Stimulated activated CD4-positive, alpha-beta T cell treated with anti-CD3 and anti-CD28 coated beads, Interleukin-4, amount 100 ng/mL, for 24 hours (primary cell): ENCODE measurements at places on chromosomes 7 and 10.
A peak's percentile ranks its signal among the peaks of the same experiment; 100 is the strongest.

DNA sequence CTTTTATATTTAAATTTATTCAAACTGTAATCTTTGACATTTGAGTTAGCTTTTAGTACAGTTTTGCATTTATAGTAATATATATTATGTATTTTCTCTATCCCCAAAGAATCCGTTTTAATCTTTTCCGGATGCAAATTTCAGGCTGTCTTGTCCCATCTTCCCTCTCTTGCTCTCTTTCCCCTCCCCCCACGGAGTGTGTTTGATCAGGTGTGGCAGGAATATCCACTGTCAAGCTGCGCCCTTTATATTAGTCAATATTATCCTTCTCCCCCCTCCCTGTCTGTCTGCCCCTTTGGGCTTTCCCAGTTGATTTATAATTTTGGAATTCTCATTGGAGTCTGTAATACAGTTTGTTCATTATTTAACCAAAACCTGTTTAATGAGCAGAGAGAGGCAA lies 19.0 kb downstream of the GBF1 start:
- no peak for DNase-seq

DNA sequence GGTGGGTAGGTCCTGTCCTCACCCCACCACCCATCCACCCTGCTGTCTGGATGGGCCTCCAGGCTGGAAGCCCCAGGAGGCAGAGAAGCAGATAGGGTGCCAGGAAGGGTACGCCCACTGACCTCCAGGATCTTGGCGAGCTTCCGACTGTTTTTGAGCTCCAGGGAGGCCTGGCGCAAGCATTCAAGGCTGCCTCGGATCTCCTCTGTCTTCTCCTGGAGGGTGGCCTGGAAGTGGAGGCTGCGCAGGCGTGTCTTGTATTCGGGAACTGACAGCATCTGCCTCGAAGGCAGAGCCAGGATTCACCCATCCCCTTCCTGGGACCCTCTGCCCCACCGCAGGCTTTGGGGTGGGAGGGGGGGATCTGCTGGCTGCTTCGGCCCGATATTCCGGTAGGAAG lies 48.4 kb downstream of the GRID2IP start:
- DNase-seq, result no peak

DNA sequence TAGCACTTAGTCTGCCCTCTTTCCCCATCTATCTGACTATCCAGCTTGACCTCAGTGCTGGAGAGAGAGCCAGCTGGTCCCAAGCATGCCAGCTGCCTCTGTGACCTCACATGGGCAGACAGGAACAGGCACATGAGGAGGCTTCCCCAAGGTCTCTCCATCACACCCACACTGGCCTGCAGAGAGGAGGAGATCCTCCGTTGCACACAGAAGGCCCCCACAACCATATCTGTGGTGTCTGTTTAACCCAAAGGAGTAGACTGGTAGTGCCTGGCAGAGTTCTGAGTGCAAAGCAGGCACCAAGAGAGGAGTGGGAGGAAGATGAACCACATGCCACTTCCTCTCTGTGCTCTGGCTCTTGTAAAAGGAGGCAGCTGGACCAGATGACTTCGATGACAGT lies 4.8 kb upstream of the ANK3 start:
- DNase-seq, result peak; percentile 4

GRCh38 chr10:113329121-113329596 lies 223.7 kb upstream of the HABP2 start:
- no peak for DNase-seq
